ENCODE measurements at places on chromosomes 13 and 19.

DNA sequence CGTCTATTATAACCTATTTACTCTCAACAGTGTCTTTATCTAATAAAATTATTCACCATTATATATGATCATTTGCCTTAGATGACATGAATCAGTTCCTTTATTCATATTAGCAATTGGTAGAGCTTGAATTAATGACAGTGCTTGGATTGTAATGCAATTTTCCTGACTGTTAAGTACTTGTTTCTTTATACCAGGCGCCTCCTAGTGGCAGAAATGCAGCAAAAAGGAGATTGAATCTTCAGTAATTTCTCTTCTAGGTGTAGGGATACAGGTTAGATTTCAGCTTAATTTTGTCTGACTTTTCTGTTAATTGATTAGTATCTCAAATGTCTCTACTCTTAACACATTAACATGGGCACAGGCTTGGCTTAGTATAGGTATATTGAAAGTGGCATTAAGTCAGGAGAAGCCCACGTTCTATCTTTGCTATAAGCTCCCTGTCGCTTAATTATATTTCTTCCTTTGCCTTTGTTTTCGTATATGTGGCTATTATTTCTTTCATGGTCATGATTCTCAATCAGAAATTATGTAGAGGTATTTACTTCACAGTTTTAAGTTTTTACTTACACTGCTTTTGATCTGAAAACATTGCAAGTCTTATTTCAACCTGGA lies 9.1 kb upstream of the LHFPL6 start:
- DNase-seq, result peak; percentile 40

- DNase-seq, result no peak
These were observed 1.7 kb downstream of the CNMD start for GRCh38 chr13:52737965-52738364.

DNA sequence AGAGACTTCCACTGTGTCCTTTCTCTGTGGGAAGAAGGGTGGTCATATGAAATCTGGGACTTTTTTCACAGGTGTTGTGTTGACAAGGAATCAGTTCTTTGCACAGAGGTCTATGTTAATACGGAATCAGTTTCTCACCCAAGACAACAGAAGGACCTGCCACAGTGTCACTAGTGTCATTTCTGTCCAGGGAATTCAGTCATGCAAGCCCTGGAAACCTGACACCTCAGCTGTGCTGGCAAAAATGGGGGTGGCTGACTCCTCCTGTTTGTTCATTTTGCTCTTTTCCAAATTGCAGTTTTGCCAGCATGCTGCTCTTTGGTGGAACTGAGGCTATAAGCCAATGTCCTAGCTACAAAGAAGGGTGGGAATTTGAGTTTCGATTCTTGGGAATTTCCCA lies 49.8 kb upstream of the ESD start:
- DNase-seq, result no peak

- no peak for DNase-seq
These were observed 79.4 kb downstream of the DPF1 start for GRCh38 chr19:38144667-38145066.

DNA sequence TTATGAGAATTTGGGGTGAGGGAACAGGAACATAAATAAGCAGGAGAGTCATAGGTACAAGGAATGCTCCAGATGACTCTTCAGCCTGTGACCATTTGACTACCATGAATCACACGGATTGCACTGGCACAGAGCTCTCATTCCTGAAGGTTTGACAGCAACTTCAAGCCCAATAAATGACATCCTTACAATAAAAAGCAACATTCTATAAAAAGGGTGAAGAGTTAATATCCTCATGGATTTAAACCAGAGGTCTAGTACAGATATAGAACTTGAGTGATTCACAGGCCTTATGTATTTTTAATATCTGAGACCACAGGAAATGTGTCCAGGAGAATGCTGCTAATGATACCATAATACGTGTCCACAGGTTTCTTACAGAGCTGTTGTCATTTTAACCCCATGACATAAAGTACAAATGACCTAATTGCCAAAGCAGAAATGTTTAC lies 158.1 kb downstream of the IRS2 start:
- no peak for DNase-seq

DNA sequence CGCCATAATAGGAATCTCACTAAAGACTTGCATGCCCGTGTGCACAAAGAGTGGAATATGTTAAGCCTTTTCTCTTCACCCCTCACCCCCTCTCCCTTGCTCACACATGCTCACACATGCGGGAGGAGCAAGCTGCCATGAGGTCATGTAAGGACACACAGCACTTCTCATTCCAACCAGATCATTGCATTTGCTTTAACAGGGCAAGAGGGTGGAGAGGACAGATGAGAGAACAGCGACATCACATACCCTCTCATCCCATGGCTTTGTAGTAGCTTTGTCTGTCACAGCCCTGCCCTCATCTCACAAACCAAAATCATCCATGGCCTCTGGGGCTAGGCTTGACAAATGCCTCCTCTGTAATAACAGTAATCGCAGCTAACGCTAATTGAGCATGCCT lies 145.6 kb upstream of the FRY start:
- no peak for DNase-seq

- DNase-seq, result no peak
These were observed 154.9 kb upstream of the TRPC4 start for GRCh38 chr13:38024431-38024830.

DNA sequence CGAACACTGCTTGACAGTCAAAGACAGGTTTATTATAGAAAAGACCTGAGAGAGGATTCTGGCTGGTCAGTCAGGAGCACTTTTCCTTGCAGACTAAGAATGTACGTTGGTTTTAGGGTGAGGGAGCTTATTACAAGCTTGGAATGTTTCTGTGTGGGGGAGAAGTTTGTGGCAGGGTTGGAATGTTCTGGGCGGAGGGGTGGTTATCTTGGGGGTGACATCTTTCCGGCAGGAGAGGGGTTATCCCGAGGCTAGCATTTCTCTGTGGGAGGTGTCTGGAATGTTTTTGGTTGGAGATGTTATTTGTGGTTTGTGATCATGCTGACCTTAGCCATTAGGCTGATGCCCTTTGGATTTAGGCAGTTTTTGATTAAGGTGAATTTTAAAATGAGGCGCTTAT lies 61.8 kb downstream of the ZNF136 start:
- DNase-seq, result no peak

GRCh38 chr13:35129500-35129899 lies 187.4 kb downstream of the NBEA start:
- no peak for DNase-seq

DNA sequence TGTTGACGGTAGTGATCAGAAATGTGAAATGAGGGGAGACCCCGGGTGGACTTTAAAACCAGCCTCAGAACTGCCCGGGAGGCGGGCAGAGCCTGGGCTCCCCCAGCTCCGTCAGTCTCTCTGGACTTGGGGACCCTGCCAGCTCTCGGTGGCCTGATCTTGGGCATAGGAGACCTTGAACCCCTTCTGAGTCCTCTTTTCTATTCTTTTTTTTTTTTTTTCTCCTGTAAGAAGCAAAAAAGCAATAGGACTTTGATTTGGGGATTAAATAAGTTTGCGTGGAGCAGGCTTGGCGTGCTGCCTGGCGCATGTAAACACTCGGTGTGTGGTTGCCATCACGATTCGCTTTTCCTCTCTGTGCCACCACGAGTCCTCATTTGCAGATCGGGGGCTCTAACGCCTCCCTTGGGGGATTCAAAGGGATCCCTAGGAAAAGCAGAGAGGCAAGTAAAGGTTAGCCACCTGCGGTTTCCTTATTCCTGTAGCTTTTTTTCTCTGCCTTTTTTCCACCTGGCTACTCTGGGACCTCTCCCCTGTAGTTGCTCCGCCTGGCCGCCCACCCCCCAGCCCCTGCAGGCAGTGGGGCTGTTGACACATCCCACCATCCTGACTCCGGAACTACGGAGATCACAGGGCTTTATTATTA lies 1.3 kb downstream of the SAFB start:
- DNase-seq, result no peak

GRCh38 chr19:2288818-2289713 lies 7.1 kb upstream of the PEAK3 start:
- DNase-seq, result no peak

DNA sequence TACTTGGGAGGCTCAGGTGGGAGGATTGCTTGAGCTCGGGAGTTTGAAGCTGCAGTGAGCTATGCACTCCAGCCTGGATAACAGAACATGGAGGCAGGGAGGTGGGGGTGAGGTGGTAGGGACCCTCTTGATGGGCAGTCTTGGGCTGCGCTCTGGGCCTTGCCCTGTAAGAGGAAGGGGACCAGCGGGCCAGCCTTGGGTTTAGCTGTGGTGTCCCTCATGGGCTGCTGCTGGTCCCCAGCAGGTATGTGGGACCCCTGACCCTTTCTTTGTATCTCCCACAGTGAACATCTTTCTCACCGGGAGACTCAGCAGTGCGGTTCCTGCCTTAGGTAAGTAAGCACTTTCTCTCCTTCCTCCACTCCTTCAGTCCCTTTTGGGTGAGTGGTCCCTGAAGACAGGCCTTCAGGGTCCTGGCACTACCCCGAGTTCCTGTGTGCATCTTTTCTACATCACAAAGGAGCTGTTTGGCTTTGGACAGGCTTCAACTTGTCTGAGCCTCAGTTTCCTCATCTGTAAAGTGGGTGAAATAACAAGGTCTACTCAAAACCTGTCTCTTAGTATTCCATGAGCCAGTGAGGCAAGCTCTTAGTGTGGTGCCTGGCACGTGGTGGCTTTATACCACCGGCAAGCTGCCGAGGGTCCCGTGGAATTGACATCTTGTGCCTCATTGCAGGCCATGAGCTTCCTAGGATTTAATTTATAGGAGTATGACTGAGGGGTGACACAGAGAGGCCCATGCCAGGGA lies 2.5 kb downstream of the LRP3 start:
- no peak for DNase-seq

GRCh38 chr13:32191452-32191998 lies 123.6 kb downstream of the ZAR1L start:
- no peak for DNase-seq

GRCh38 chr13:62085337-62086229 lies 669.9 kb upstream of the PCDH20 start:
- DNase-seq, result no peak

DNA sequence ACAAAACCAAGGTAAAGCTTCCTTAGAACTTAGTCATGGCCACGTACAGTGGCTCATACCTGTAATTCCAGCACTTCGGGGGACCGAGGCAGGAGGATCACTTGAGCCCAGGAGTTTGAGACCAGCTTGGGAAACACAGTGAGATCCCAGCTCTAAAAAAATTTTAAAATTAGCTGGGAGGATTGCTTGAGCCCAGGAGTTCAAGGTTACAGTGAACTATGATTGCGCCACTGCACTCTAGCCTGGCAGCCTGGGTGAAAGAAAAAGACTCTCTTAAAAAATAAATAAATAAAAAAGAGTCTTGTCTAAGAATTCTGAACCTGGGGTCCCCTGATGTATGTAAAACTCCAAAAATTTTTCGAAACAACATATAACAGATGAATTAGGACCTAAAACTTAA lies 34.9 kb downstream of the N4BP2L2 start:
- DNase-seq, result no peak

DNA sequence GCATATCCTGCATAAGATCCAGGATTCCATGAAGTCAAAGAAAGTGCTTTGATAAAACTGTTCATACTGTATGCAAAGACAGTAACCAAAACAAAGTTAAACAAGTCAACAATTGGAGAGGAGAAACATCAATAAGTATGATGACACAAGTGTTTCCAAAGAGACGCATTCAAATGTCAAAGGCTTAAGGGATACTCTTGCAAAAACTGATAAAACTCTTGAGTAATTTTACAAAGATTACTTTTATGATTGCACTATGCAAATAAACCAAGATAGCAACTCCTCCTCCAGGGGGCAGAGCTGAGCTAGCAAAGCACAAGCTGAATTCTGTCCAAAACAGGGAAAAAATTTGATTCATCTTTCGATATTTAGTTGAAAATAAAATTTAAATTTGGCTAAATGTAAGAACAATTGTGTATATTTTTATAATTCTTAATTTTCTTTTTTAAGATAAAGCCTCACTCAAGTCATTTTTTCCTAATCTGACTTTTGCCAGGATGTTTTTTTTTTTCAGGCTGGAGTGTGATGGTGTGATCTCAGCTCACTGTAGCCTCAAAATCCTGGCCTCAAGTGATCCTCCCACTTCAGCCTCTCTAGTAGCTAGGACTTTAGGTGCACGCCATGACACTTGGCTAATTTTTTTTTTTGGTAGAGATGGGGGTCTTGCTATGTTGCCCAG lies 84.0 kb downstream of the MZT1 start:
- peak; percentile 10 for DNase-seq

- DNase-seq, result no peak
These were observed 105.1 kb upstream of the SLITRK1 start for GRCh38 chr13:83987394-83987793.

GRCh38 chr13:72145383-72145782 lies 278.4 kb upstream of the DACH1 start:
- DNase-seq, result no peak

DNA sequence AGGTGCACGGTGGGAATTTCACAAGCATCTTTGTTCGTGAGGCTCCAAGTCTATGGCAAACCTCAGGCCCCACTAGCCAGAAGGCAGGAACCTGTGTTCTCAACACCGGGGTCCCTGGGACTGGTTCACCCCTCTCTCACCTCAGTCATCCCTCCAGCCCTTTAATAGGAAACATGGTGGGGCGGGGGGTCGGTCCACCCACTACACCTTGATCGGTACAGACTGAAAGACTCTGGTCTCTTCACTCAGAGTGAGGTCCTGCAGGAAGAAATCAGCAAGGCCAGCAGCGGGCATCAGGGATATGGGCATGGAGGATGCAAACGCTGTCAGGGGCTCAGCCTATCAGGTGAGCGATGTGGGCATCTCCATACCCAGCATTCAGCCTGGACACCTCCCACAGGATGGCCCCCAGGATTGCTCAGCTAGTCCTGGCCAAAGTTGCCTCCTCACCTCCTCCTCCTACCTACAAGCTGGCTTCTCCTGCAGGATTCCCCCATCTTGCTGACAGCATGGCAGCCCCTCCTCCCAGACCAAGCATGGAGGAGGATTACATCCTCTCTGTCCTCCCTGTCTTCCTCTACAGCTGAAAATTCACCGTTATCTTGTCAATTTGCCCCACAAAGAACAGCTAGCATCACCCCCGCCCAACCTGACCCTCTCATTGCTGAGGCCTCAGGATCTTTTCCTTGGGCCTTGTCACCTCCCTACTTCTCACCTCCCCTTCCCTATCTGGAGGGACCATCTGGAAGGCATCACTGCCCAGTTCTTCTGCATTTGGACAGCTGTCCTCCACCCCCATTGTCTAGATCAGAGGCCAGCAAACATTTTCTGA lies 37.3 kb upstream of the CD33 start:
- no peak for DNase-seq

GRCh38 chr13:85997587-85997986 lies 198.4 kb upstream of the SLITRK6 start:
- no peak for DNase-seq

All from immature natural killer cell (primary cell).